ENCODE measurements at places on chromosomes 6 and 20. TPM values are rescaled to one million over a fixed set of nuclear protein-coding genes. Genes with fewer than 3 reads are reported as not detected.
A peak's percentile ranks its signal among the peaks of the same experiment; 100 is the strongest.

Gene CD93
- under 0.01 TPM for total RNA-seq

GRCh38 chr6:7537565-7538174 is 3.8 kb upstream of the DSP start:
- no peak for DNase-seq

Gene TMEM239
- total RNA-seq: not detected

Gene PLCB1
- 18.1 TPM for total RNA-seq

DNA sequence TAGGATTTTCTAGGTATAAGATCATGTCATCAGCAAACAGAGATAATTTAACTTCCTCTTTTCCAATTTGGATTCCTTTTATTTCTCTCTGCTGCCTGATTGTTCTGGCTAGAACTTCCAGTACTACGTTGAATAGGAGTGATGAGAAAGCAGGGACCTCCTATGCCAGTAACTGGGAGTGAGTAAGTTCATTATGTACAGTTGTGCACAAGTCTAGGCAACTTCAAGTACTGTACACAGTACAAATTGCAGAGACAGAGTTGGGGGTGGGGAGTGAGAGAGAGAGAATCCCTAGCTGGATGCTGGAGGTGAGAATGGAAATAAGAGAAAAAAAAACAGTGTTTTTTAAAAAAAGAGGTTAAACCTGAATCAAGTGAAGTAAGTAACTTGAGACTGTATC is 210.2 kb downstream of the MMUT start:
- DNase-seq: no peak

DNA sequence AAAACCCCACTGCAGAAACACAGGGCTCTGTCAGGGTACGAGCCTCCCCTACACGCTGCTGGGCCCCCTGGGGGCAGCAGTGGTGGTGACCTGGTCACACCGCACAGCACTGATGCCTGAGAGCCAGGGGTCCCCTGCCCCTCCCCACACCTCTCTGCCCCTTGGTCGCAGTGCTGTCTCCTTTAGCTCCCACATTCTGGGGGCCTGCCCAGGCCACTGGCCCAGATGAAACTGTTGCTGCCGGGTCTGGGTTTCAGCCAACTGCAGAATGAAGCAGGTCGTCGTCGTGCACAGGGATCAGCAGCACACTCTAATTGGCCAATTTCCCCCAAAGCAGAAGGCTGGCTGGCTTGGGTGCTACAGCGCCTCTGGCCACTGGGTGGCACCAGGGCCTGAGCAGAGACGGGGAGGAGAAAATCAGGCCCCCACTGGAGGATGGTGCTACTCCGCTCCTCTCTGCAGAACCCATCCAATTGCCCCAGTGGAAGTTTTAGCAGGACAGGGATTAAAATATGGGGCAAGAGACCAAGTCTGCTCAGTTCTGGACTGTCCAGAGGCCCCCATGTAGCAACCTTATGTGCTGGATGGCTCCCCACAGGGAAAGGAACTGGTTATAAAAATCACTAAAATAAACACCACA is 26.1 kb downstream of the DIDO1 start:
- DNase-seq: peak; percentile 64

Gene TTBK1
- not detected for total RNA-seq

- DNase-seq: peak; percentile 26
These were observed 73.2 kb downstream of the VGLL2 start for GRCh38 chr6:117338567-117338966.

- peak; percentile 31 for DNase-seq
These were observed 684 bp upstream of the MED23 start for GRCh38 chr6:131628726-131629125.

- DNase-seq: no peak
These were observed at the start of gene BNIP5 for GRCh38 chr6:36336779-36337241. BNIP5 (minus strand) TSS chr6:36336888; CDS start chr6:36330690, 6,198 bp downstream.

DNA sequence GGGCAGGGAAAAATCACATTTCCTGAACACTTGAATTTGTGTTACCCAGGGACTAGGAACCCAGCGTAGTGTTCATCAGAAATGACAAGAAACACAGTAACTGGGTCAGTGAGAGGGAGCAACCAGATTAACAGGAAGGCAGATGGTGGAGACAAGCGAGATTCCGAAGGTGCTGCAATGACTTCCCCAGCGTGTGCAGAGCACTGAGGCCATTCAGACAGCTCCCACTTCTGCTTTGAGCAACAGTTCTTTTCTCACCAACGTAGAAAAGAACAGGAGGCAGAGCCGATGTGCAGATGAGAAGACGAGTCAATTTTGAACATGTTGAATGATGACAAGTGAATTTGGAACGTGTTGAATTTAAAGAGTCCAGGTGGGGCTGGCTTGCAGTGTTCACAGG is 63.1 kb upstream of the IFNGR1 start:
- DNase-seq: no peak

Gene STX7
- 24.3 TPM for total RNA-seq

Gene ZBTB46
- total RNA-seq: 3.4 TPM

Gene C6orf163
- total RNA-seq: 0.29 TPM

DNA sequence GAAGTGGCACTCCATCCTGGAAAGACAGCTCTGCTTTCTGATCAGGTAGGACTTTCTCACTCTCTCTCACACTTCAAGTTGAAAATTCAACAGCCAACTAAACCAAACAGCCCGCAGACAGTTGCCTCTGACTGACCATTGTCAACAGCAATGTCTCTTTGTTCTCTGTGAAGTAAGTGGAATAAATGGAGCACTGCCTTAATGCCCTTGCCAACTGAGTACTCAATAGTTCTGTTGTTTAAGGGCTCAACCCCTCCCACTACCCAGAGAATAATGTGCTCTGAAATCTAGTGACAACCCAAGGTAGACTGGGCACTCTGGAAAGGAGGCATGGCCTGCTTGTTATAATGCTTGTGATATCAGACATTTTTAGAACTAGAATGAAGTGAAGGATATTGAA is 16.8 kb upstream of the BCLAF1 start:
- DNase-seq: no peak

GRCh38 chr6:22071270-22072041 is 225.4 kb downstream of the PRL start:
- peak; percentile 75 for DNase-seq

Gene CST2
- not detected for total RNA-seq

- no peak for DNase-seq
These were observed 46.9 kb downstream of the LAMA2 start for GRCh38 chr6:128929869-128930268.

DNA sequence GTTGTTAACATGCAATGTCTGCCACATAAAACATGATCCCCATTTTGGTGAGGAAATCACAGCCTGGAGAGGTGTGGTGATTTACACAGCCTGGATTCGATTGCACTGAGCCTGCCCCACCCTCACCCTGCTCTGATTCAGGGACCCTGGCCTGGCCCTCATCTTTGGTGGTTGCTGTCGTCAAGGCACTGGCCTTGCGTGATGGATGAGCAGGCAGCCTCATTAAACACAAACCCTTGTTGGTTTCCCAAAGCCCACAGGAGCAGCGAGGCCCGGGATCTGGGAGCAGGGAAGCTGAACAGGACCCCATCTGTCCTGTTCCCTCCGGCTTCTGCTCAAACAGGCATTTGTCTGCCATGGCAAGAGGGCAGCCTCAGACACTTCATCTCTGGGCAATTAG is 70.8 kb downstream of the CHMP4B start:
- DNase-seq: no peak

DNA sequence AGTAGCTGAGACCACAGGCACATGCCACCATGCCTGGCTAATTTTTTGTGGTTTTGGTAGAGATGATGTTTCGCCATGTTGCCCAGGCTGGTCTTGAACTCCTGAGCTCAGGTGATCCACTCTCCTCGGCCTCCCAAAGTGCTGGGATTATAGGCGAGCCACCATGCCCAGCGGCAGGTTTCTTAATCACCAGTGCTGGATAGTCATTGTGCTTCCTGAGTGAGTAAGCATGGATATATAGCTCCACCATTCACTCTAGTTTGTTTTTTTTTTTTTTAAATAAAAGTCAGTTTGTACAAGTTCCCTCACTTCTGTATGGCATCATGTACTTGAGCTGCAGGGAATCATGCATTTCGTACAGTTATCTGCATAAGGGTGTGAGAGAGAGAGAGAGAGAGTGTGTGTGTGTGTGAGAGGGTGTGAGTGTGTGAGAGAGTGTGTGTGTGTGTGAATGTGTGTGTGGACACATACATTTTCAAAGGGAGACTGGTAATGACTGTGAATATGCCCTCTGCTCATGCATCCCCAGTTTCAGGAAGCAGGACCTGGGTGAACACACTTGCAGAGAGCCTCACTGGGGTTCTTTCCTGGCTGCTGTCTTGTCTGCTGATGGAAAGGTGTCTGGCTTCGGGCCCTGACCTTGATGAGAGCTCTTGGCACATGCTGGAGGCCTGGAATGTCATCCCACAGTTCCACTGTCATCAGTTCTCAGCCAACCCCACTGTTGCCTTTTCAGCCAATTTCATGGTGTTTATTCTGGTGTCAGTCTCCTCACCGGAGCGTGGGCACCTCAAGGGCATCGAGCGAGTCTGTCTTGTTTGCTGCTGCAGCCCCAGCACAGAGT is 65.0 kb upstream of the XRN2 start:
- peak; percentile 14 for DNase-seq

- no peak for DNase-seq
These were observed 42.1 kb upstream of the TMEM30A start for GRCh38 chr6:75326557-75327258.

Gene HCRTR2
- 0.24 TPM for total RNA-seq

GRCh38 chr6:113893451-113893850 is 36.3 kb downstream of the MARCKS start:
- no peak for DNase-seq

DNA sequence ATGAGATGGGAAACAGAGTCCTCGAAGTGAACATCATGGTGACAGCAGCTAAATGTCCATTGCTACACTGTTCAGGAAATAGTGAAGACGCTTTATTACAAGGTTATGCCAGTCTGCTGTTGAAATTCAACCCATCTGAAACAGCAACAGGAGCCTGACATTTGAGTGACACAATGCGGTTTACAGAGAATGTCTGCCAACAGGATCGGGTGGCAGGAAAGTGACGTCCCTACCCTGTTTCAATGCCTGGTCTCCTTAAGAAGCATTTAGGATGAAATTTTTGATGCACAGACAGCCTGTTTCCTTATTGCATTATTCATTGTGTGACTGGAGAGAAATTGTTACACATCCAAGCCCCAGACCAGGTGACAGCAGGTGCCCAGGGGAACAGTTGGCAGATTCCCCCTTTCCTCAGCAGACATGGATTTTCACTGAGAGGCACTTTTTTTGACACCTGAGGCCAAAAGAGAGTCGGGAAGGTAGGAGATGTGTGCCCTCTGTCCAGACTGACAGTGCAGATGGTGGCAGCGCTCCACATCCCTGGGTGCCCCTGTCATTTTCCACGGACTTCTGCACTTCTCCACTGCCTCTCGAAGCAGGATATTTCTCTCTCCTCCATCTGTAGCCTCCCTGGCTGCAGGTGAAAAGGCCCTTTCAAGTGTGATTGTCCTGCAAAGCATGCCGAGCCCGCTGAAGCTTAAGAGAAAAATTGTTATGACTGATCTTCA is 87.9 kb downstream of the BFSP1 start:
- DNase-seq: no peak

DNA sequence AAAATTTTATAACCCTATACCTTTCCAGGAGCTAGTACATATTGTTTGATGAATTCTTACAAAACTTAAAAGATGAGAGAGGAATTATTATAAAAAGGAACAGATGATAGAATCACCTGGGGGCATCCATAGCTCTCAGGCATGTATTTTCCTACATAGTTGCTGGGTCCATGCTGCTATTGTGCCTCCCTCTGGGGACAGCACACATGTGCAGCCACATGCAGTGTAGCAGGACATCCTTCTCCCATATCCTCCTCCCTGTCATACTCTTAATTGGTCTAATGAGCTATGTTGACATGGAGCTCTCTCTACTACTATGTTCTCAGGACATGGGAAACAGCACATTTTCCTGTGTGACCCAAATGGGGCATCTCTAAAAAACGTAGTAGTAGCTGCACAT is 898.2 kb upstream of the MAP3K7 start:
- no peak for DNase-seq

Gene HLA-DOB
- not detected for total RNA-seq

GRCh38 chr6:34714663-34715062 is 18.1 kb upstream of the ILRUN start:
- no peak for DNase-seq

Gene GINS1
- total RNA-seq: 31.0 TPM

- no peak for DNase-seq
These were observed 47.9 kb upstream of the RNF8 start for GRCh38 chr6:37305841-37306425.

GRCh38 chr6:116380346-116380745 is 9.6 kb downstream of the DSE start:
- DNase-seq: no peak

Gene MRPL14
- total RNA-seq: 109 TPM

Gene RCAN2
- total RNA-seq: 0.48 TPM

DNA sequence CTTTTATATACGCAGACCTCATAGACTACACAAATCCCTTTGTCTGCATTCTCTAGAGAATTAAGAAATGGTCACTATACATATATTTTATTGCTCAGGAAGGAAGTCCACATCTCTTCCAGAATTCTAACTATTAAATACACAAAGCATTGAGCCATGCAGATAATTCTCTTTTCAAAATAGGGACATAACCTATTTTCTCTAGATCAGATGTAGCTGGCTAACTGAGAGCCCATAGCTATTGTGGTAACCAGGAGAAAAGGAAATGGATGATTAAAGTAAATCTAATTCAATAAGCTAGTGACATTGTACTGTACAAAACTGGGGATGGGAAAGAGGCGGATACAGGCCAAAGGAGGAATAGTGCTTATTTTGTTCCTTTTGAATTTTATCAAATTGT is 137.2 kb downstream of the BACH2 start:
- DNase-seq: no peak

Gene MMP24
- 0.59 TPM for total RNA-seq

DNA sequence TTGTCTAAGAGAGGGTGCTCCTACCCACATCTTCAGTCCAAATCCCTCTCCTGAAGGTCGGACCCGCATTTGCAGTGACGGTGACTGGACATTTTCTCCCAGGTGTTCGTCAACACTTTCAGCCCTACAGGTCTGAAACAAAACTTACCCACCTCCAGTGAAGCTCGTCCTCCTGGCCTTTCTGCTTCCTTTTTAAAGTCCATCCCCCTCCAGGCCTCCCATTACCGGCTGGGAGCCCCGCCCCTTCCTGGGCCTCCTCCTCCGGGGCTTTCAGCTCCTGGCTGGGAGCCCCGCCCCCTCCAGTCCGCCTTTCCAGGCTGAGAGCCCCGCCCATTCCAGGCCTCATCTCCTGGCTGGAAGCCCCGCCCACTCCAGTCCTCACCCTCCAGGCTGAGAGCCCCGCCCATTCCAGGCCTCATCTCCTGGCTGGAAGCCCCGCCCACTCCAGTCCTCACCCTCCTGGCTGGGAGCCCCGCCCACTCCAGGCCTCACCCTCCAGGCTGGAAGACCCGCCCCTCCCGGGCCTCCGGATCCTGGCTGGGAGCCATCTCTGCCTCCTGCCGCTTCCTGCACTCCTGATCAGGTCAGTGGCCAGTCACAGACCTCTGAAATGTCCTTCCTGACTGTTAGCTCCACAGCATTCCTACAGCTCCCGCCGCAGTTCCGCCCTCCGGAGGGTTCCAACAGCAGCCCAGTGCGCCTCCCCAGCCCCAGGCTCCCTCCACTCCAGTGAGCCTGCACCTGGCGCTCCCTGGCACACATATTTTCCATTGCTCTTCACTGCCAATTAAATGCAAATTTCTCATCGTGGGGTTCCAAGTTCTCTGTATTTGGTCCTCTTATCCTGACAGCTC is 98.5 kb downstream of the LY86 start:
- DNase-seq: peak; percentile 88

Gene SLC32A1
- not detected for total RNA-seq

GRCh38 chr20:33744773-33745385 is 13.1 kb downstream of the ZNF341 start:
- DNase-seq: no peak

GRCh38 chr20:2892376-2892775 is 19.1 kb downstream of the PTPRA start:
- no peak for DNase-seq

Gene OR2H2
- total RNA-seq: not detected

- no peak for DNase-seq
These were observed 407.4 kb downstream of the CD109 start for GRCh38 chr6:74103417-74103816.

Data from RPMI7951 (cell line).